T-helper 17 cell (primary cell): ENCODE measurements at places on chromosomes 3 and 15. TPM values are rescaled to one million over a fixed set of nuclear protein-coding genes. Genes with fewer than 3 reads are reported as not detected.

Gene GASK1A
- total RNA-seq = not detected

Gene SLC24A5
- not detected for total RNA-seq

Gene RLBP1
- total RNA-seq = not detected

Gene LYZL4
- total RNA-seq = not detected

Gene PRR20G
- not detected for total RNA-seq

Gene STRIT1
- total RNA-seq = not detected

Gene C3orf52
- total RNA-seq = 2.0 TPM

Gene TMEM207
- total RNA-seq = not detected

Gene CCR5
- total RNA-seq = 8.3 TPM

Gene TBCCD1
- 12.9 TPM for total RNA-seq

Gene TTC23
- not detected for total RNA-seq

Gene PARP14
- 47.8 TPM for total RNA-seq

Gene SLC51A
- total RNA-seq = not detected

DNA sequence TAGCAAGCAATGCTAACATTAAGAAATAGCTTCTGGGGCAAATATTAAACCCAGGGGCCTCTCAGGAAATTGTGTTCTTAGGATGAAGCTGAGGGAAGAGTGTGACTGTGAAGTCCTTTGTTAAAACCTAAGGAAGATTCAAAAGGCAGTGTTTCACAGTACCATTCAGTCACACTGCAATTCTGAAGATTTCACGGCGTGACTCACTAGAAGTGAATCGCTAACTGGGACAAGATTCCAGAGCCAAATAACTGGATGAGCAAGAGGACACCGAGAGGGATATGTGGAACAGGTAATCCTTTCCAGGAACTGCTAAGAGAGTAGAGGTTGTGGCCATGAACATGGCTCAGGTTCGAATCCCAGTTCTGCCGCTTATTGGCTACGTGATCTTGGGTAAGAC lies 61.8 kb upstream of the SMAD3 start:
- H3K4me3 ChIP-seq = no peak overlapping the region
- H3K27me3 ChIP-seq = peaks cover 4% of the 10 kb centered on the region
- H3K4me1 ChIP-seq = peaks cover 4% of the 10 kb centered on the region

DNA sequence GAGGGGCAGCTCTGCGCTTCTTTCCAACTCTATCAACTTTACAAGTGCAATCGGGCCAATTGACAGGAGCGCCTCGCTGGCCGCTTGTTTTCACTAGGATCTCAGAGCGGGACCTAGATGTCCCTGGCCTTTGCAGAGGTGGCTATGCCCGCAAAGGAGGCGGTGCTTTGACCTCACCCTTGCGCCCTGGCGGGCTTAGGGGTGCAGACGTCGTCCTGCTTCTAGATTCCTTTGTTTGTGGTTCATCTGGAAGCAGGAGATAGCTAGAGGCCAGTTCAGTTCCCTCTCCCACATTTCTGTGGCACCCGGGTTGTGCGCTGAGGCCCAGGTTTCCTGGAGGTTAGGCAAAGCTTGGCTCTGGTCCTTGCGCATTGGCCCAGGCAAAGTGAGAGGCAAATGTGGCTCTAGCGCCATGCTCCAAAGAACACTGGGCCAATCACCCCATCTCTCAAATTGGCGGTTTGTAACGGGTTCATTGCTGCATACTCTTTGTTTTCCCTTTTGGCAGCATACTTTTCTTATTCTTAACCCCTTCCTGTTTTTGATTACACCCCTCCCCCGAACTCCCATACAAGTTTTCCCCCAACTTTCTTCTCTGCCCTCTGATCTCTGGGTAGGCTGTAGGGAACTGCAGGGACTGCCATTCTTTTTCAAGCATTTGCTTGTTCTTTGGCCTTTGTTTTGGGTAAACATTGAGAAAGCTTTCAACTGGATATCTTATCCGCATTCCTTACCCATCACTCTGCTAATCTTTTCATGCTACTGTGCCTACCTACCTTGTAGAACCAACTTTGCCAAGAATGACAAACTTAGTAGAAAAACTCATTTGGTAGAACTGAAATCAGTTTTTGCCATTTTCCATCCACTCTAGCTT lies 1.4 kb downstream of the PPM1L start:
- peak overlapping the region; percentile 95 for H3K4me3 ChIP-seq
- DNase-seq = no peak
- peaks cover 16% of the 10 kb centered on the region for H3K27me3 ChIP-seq
- peaks cover 19% of the 10 kb centered on the region for H3K4me1 ChIP-seq
- no peak overlapping the region for H3K27ac ChIP-seq

GRCh38 chr15:53835309-53835708 lies 75.8 kb upstream of the WDR72 start:
- H3K4me1 ChIP-seq = no peaks in the 10 kb centered on the region
- H3K27me3 ChIP-seq = peaks cover 9% of the 10 kb centered on the region
- no peak for DNase-seq
- no peak overlapping the region for H3K4me3 ChIP-seq

- H3K27ac ChIP-seq = no peak overlapping the region
- peaks cover 29% of the 10 kb centered on the region for H3K27me3 ChIP-seq
- H3K36me3 ChIP-seq = no peaks in the 10 kb centered on the region
- DNase-seq = no peak
These were observed 6.1 kb downstream of the IQCF5 start for GRCh38 chr3:51869304-51869703.

GRCh38 chr15:35379972-35380371 lies 166.0 kb downstream of the DPH6 start:
- H3K4me3 ChIP-seq = no peak overlapping the region
- H3K27me3 ChIP-seq = no peaks in the 10 kb centered on the region
- peaks cover 9% of the 10 kb centered on the region for H3K36me3 ChIP-seq
- no peak overlapping the region for H3K27ac ChIP-seq

DNA sequence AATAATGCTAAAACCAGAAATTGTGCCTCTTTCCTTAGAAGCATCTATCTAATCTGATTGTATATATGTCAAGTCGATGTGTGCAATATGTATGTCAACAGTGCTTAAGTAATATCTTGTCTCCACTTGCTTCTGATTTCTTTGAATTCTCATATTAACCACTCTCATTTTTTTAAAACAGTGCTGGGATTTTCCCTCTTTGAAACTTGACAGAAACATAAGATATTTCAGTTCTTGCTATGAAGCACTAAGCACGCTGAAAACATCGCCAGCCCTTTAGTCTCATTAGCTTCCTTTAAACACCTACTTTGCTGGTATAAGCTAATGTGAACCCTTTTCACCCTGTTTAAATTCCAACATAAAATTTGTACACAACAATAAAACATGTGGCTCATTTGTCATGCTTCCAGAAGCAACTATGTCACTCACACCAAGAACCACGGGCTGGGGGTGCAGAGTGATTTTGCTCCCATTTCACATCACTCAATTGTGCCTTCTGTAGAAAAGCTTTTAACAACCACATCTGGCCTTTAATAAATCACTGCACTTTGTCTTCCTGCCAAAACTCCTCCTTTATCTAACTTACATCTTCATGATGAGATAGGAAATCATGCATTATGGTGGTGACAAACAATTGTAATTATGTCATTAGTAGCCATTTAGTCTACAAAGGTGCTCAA lies 185.2 kb downstream of the FOXP1 start:
- H3K27me3 ChIP-seq = no peaks in the 10 kb centered on the region
- peak overlapping the region; percentile 94 for H3K27ac ChIP-seq
- peaks cover 8% of the 10 kb centered on the region for H3K36me3 ChIP-seq
- H3K4me1 ChIP-seq = peaks cover 50% of the 10 kb centered on the region

DNA sequence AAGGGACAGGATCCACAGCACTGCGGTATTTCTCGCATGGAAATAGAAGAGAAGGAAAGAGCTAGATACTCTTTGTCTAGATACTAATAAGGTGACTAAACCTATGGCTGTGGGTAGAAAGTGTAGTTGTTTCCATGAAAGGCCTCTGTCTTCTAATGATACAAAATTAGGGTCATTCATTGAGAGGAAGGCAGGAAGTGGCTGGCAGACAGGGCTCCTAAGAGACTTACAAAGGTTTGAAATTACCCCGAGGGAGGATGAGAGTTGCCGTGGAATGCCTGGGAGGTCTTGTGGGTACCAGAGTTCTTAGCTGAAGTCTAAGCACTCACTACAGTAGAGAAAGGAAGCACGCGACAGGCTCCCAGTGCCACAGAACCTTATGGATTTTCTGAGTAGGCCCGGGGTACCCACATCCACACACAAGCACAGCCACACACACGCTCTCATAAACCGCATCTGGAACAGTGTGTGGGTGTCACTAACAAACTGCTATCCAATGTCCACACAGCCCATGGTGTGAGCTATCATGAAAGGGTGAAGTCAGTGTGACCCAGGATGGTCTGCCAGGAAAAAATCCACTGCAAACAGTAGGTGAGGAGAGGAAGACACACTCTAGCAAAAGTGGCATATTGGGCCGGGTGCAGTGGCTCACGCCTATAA lies 221.4 kb downstream of the FAM43A start:
- H3K36me3 ChIP-seq = peaks cover 2% of the 10 kb centered on the region
- H3K27ac ChIP-seq = no peak overlapping the region
- H3K27me3 ChIP-seq = peaks cover 38% of the 10 kb centered on the region
- no peak for DNase-seq

- no peak overlapping the region for H3K27ac ChIP-seq
- no peaks in the 10 kb centered on the region for H3K27me3 ChIP-seq
- H3K4me3 ChIP-seq = no peak overlapping the region
- peaks cover under 1% of the 10 kb centered on the region for H3K36me3 ChIP-seq
- DNase-seq = no peak
- peaks cover 39% of the 10 kb centered on the region for H3K4me1 ChIP-seq
These were observed 32.4 kb downstream of the CHSY1 start for GRCh38 chr15:101219441-101219840.

- H3K36me3 ChIP-seq = peaks cover 4% of the 10 kb centered on the region
- H3K4me1 ChIP-seq = no peaks in the 10 kb centered on the region
- no peak for DNase-seq
- H3K27me3 ChIP-seq = no peaks in the 10 kb centered on the region
- H3K27ac ChIP-seq = no peak overlapping the region
These were observed 136.8 kb downstream of the SNRPN start for GRCh38 chr15:25091421-25092158.

DNA sequence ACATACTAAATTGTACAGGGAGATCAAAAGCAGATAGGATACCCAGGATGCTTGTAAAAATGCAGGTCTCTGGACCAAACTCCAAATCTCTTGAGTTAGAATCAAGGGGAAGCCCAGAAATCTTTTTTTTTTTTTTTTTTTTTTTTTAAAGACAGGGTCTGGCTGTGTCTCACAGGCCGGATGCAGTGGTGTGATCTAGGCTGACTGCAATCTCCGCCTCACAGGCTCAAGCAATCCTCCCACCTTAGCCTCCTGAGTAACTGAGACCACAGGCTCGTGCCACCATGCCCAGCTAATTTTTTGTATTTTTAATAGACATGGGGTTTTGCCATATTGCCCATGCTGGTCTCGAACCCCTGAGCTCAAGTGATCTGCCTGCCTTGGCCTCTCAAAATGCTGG lies 373.5 kb downstream of the SHQ1 start:
- peaks cover 2% of the 10 kb centered on the region for H3K36me3 ChIP-seq
- H3K27ac ChIP-seq = no peak overlapping the region
- no peaks in the 10 kb centered on the region for H3K27me3 ChIP-seq
- H3K4me3 ChIP-seq = no peak overlapping the region

GRCh38 chr15:88391006-88391405 lies 76.2 kb downstream of the MRPL46 start:
- H3K27ac ChIP-seq = no peak overlapping the region
- no peak for DNase-seq
- peaks cover 46% of the 10 kb centered on the region for H3K27me3 ChIP-seq
- H3K4me3 ChIP-seq = no peak overlapping the region

GRCh38 chr3:113557374-113557773 lies 25.0 kb downstream of the SIDT1 start:
- no peaks in the 10 kb centered on the region for H3K27me3 ChIP-seq
- H3K4me1 ChIP-seq = peaks cover 40% of the 10 kb centered on the region
- H3K36me3 ChIP-seq = peaks cover 7% of the 10 kb centered on the region
- H3K27ac ChIP-seq = peak overlapping the region; percentile 87

- DNase-seq = no peak
- peaks cover 9% of the 10 kb centered on the region for H3K4me1 ChIP-seq
- no peak overlapping the region for H3K4me3 ChIP-seq
- no peaks in the 10 kb centered on the region for H3K27me3 ChIP-seq
- H3K27ac ChIP-seq = peak overlapping the region; percentile 73
These were observed 74.0 kb downstream of the SATB1 start for GRCh38 chr3:18351069-18351628.

GRCh38 chr3:4515916-4516579 lies 22.9 kb downstream of the ITPR1 start:
- no peak for DNase-seq
- no peak overlapping the region for H3K4me3 ChIP-seq
- no peak overlapping the region for H3K27ac ChIP-seq
- H3K4me1 ChIP-seq = peaks cover 40% of the 10 kb centered on the region

DNA sequence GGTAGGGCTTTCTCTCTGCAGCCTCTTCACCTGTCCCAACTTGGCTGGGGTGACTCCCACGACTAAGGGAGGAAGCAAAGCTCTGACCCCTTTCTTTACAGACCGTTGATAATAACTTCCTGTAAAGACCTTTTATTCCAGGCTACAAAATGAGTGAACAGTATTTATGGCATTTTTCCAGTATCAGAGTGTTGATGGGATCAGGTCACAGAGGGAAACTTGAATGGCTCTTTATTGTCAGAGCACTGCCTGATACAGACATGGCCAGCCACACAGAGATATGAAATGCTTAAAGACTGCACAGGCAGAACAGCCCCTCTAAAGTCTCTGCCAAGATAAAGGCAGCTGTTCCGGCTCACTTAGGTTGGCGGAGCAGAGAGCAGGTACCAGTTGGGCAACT lies 1033.9 kb upstream of the NR2F2 start:
- H3K36me3 ChIP-seq = no peaks in the 10 kb centered on the region
- no peak for DNase-seq
- H3K27me3 ChIP-seq = peaks cover 26% of the 10 kb centered on the region
- H3K4me1 ChIP-seq = peaks cover 5% of the 10 kb centered on the region

DNA sequence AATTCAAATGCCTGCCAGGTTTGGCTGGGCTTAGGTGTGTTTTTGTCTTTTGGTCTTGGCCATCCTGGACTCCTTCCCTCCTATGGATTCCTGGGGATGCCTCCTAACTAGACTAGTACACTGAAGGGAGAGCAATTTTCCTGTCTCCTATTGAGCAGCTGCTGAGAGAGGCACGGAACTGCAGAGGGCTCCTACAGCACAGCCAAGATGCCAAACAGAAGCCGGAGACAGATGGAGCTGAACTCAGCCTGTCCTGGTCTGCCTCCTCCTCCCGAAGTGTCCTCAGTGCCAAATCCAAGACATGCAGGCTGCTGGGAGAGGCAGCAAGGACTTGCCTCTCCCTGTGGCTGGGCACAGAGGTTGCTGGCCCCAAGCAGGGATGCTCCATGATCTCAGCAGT lies 256.6 kb upstream of the PROK2 start:
- peaks cover 30% of the 10 kb centered on the region for H3K27me3 ChIP-seq
- no peak for DNase-seq
- no peak overlapping the region for H3K27ac ChIP-seq
- no peak overlapping the region for H3K4me3 ChIP-seq
- no peaks in the 10 kb centered on the region for H3K36me3 ChIP-seq
- no peaks in the 10 kb centered on the region for H3K4me1 ChIP-seq

DNA sequence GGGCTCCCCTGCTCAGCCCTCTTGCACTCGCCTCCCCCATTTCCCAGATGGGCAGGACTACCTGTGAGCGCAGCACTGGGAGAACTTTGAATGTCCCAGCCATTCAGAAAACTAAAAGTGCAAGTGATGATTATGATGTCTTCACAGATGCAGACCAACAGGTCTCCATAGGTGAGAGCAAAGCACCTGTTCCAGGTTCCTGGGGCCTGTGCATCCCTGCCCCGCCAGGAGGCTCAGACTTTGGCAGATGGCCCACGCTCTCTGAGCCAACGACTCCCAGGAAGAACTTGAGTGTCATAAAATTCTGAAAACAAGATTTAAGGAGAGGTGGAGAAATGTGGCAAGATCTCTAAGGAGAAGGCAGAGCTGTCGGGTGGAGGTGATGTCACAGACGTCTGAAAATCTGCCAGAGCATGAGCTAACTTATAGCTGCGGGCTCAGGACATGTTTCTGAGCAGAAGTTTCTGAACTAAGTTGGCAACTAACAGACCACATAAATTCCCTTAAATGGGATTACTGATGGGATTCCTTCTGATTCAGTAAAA lies 110.8 kb upstream of the IGF1R start:
- H3K27me3 ChIP-seq = peaks cover 58% of the 10 kb centered on the region
- no peak overlapping the region for H3K27ac ChIP-seq
- peaks cover 2% of the 10 kb centered on the region for H3K4me1 ChIP-seq
- no peak overlapping the region for H3K4me3 ChIP-seq
